ENCODE measurements at places on chromosomes 3 and 15. TPM values are rescaled to one million over a fixed set of nuclear protein-coding genes. Genes with fewer than 3 reads are reported as not detected.

The GOLGA8K gene
- 1.6 TPM for total RNA-seq

The IL5RA gene
- 1.5 TPM for total RNA-seq

The CPLX3 gene
- 0.17 TPM for total RNA-seq

The CLDN16 gene
- total RNA-seq: not detected

The HYPK gene
- 10.3 TPM for total RNA-seq

The RGMA gene
- total RNA-seq: 1.7 TPM

The GUCA1C gene
- not detected for total RNA-seq

The CA12 gene
- 0.55 TPM for total RNA-seq

Data from activated T-cell treated with anti-CD3 and anti-CD28 coated beads, Interleukin-2, amount 50 U/mL, for 72 hours (primary cell).